Sciatic nerve (tissue), 2 donors: ENCODE measurements at places on chromosomes 3 and 15. TPM values are rescaled to one million over a fixed set of nuclear protein-coding genes. Genes with fewer than 3 reads are reported as not detected.

GRCh38 chr3:3110299-3110630 lies at the start of gene IL5RA:
Gene IL5RA, minus strand, starts transcription at chr3:3110374. Its CDS starts 5,390 bp downstream, at chr3:3104984.
- DNase-seq = no peak

DNA sequence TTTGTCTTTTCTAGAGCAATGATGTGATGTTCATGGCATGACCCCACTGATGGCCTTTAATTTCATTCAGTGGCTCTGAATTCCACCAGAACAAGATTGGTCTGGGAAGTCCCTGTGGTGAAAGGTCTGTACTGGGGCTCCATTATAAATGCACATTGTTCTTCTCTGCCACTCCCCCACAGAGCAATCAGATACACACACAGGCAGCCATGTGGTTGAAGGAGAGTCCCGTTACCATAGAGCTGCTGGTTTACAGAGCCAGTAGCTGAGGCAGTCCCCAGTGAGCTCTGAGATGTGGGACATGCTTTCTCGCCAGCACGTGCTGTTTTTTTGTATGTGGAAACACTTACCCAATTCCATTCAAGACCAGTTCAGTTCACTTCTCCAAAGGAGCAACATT lies 172.7 kb upstream of the TRIM42 start:
- DNase-seq = no peak

- no peak for DNase-seq
These were observed 350.5 kb upstream of the THBS1 start for GRCh38 chr15:39230205-39230907.

GRCh38 chr15:45703670-45704328 lies 69.0 kb downstream of the SQOR start:
- no peak for DNase-seq

- DNase-seq = no peak
These were observed 481.5 kb downstream of the LPP start for GRCh38 chr3:188635258-188636042.

- no peak for DNase-seq
These were observed 23.4 kb downstream of the VIPR1 start for GRCh38 chr3:42525736-42526345.

Gene KLF15
- total RNA-seq = 22.7 TPM

Gene EXD1
- not detected for total RNA-seq

Gene COL8A1
- 114 TPM for total RNA-seq

Gene ECE2
- total RNA-seq = not detected

Gene GOLGA6L26
- total RNA-seq = not detected

Gene MEX3B
- total RNA-seq = 3.3 TPM
